Activated naive CD4-positive, alpha-beta T cell treated with anti-CD3 and anti-CD28 coated beads for 36 hours (primary cell): ENCODE measurements at places on chromosomes 16 and 17.

- DNase-seq = no peak
Observed at GRCh38 chr16:57252148-57252721, 7.2 kb downstream of the ARL2BP start.

GRCh38 chr17:74957935-74958740 is 14.4 kb downstream of the HID1 start:
- peak; percentile 86 for DNase-seq

- DNase-seq = no peak
Observed at GRCh38 chr17:2883544-2884213, 87.4 kb downstream of the RAP1GAP2 start.

- DNase-seq = no peak
Observed at GRCh38 chr17:10336393-10336792, 36.4 kb downstream of the MYH13 start.

GRCh38 chr17:68843522-68843921 is 111.7 kb downstream of the ABCA8 start:
- no peak for DNase-seq

DNA sequence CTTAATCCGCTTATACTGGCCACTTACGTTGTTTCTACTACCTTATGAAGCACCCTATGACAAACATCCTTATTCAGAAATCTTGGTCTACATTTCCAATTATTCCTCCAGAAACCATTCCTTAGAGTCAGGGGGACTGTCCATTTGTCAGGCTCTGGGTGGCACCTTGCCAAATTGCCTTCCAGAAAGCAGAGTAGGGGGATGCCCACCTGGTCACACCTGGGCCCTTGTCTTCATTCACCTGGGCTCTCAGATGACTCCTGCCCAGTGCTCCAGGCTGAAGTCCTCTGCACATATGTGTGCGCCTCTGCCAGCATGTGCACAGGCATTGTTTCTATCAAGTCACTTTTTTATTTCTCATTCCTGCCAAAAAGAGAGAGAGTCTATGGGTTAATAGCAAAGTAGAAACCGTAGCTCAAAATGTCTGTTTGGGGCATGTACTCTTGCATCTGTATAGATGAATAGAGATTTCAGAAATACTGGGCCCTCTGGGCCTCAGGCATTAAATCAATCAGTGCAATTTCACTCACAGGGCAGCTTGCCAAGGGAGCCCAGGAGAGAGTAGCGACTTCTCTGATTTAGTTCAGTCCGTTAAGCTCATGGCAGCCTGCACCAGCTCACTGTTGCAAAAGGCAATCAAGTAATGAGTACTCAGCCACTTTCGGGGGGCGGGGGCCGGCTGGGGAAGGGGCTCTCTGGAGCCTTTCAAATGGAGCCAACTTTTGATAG is 104.7 kb downstream of the SOCS1 start:
- DNase-seq = no peak

DNA sequence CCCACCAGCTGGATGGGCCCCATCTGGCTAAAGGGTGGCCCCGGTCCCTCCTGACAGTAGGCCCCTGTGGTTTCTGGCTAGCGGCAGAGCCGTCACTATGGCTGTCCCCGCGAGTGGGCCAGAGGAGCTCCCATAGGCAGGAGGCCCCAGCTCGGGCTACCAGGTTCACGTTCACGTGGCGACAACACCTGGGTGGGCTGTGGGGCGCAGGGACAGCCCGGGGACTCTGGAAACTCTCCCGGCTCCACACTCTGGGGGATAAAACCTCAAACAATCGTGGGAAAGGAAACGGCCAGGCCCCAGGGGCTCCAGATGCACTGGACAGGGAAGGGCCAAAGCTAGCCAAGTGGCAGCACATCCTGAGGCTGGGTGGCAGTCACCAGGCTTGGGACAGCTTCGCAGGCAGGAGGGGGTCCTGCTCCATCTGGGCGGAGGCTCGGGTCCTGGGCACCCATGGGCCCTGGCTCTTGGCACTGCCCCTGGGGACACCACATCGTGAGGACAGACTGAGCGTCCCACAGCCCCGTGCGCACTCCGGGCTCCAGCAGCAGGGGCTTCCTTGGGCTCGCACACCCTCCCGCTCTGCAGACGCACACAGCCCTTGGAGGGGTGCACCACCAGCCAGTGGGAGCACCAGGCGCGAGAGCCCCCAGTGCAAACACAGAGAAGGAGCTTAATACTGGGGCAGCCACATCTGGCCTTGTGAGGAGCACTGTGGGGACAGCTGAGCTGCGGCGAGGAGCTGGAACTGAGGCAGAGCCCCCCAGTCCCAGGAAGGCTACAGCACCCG is 4.4 kb downstream of the RNF166 start:
- DNase-seq = peak; percentile 26

DNA sequence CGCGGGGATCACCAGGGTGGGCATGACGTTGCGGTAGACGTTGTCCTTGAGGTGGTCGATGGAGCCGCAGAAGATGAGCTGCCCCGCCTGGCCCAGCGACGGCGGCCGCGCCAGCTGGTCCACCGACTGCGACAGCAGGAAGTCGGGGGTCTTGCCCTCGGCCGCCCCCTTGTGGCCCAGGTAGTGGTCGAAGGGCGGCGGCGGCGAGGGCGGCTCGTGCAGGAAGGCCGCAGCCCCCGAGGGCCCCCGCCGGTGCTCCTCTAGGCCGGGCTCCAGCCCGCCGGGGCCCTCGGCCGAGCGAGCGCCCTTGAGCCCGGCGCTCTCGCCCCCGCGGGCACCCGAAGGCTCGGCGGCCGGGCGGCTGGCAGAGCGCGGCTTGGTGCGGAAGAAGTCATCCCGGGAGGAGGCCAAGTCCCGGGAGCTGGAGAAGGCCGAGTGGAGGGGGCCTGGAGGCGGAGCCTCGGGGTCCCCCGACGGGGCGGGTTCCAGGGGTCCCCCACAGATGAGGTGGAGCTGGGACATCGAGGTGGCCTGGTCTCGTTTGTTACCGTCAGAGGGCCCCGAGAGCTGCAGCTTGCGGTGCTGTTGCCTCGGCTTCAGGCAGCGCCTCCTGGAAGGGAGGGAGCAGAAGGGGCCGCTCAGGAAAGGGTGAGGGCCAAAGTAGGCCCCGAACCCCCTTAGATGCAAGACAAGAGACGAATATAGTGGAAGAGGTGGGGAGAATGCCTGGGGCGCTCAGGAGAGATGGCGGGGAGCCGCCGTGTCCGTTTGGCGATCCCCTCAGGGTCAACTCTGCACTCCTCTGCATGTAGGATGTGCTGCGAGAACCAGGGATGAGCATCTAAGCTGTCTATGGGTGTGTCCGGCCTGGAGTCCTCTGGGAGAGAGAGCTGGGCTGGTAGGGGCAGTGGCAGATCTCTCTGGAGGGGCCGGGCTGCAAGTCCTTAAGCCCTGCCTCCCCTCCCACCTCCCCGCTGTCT is 8.8 kb downstream of the FAM171A2 start:
- peak; percentile 47 for DNase-seq

DNA sequence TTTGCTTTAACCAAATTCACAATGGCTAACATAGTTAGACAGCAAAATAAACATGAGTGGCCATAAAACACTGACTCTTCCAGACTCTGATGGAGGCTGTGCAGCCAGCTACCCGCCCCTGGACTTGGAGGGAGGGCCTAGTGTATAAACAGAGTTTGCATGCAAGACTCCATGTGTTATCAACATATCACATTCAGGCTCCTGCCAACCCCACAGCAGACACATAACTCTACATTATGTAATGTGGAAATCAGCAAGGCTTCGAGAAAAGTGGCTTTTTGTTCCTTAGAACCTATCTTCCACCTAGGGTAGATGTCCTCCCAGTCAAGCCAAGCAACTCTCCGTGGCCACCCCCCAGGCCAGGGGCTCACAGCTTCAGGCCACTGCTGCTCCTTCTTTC is 19.3 kb upstream of the SOX9 start:
- no peak for DNase-seq

- no peak for DNase-seq
Observed at GRCh38 chr16:57725554-57725953, 10.0 kb upstream of the KATNB1 start.

DNA sequence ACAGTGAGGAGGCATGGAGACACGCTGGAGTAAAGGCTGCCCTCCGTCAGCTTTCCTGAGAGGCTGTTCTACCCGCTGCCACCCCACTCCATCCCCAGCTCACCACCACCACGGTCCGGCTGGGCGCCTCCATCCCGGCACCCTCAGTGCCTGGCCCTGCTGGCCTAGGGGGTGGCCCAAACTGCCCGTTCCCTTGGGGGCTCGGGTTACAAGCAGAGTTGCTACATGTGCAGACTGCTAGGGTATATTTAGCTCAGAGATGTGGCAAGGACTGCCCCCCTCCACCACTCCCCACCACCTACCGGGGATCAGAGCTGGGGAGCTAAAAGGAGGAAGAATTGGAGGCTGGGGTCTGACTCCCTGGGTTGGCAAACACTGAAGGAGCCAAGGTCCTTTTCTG is 4.1 kb downstream of the CACNB1 start:
- no peak for DNase-seq

DNA sequence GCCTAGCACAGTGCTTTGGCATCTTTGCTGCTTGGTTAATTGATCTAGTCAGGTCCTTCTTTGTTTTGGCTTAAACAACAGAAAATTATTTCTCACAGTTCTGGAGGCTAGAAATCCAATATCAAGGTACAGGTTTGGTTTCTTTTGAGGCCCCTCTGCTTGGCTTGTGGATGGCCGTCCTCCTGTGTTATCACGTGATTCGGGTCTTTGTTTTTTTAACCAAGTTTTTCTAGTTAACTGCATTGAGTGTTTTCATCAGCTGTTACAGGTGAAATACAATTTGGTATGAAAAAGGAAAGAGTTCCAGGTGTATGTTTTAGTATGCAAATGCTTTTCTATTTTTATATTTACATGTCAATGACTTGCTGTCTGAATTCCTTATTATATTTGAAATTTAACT is 2.8 kb downstream of the NLK start:
- no peak for DNase-seq
